Esophagus muscularis mucosa (tissue), 4 donors: ENCODE measurements at places on chromosomes 7 and 10. TPM values are rescaled to one million over a fixed set of nuclear protein-coding genes. Genes with fewer than 3 reads are reported as not detected.

DNA sequence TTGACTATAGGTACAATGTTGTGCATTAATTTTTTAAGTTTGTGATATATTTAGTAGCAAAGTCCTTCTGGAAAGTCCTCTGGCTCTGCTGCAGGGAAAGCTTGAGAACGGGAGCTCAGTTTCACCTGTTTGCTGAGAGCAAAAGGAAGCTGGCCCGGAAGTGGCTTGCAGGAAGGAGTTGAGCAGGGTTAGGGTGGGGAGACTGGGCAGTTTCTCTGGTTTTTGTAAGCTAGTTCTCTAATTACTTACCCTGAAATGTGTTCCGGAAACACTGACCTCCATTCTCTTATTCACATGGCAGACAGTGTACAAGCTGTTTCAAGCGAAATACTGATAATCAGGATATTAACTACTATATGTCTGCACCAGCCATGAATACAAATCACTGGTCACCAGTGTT lies 22.3 kb downstream of the MAP3K8 start:
- DNase-seq, result no peak

The AMZ1 gene
- total RNA-seq, result 0.66 TPM

The HOXA3 gene
- total RNA-seq, result 16.6 TPM

- DNase-seq, result no peak
Measured at GRCh38 chr7:50363327-50364060, 59.0 kb downstream of the IKZF1 start.

DNA sequence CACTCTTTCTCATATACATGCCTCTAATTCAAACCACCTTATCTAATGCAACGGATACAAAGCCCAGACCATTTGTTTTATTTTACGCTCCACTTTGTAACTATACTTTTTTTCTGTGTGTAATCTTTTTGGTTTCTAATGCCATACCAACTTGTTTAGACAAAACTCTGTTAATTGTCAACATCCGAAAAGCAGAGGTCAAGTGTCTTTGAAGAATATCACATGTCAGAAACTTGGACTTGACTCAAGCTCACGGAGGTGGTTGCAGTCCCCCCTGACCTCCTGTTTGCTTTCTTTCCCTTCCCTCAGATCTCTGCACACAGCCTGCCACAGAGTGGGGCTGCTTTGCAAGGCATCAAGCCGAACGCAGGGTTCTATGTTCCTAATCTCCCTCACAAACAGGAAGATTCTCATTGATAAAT lies 698.9 kb downstream of the PARD3 start:
- no peak for DNase-seq

DNA sequence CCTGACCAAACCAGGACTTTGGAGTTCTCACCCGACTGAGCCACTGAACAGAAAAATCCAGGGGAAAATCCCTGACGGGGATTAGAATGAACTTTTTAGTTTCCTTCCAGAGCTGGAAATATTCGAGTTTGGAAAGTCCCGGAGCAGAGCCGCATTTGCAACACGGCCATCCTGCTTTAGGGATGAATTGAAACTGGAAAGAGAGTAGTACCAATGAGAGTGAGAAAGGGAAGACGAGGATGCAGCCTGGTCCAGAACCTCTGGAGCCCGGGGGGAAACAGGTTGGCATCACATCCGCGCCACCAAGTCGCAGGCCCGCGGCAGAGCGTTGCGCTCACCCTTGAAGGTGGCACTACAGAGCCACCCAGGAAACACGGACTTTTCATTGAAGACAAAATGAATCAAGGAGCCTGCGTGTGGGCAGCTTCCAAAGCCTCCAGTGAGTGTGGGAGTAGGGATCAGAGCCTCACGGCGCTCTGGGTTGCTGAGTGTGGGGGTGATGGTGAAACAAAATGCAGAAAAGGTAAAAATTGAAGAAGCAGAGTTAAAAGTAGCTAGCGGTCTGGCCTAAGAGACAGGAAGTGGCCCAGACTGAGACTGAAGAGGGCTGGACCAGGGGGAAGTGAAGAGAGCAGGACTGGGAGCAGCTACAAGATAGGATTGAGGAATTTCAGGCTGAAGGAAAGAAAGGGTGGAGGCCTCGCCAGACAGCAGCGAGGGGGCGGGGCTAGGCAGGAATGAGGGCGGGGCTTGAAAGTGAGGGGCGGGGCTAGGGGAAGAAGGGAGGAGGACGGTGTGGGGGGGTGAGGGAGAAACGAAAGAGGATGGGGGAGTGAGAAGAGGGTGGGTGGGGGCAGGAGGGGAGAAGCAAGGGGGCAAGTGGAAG lies 1.8 kb downstream of the SMURF1 start:
- DNase-seq, result peak; percentile 93

DNA sequence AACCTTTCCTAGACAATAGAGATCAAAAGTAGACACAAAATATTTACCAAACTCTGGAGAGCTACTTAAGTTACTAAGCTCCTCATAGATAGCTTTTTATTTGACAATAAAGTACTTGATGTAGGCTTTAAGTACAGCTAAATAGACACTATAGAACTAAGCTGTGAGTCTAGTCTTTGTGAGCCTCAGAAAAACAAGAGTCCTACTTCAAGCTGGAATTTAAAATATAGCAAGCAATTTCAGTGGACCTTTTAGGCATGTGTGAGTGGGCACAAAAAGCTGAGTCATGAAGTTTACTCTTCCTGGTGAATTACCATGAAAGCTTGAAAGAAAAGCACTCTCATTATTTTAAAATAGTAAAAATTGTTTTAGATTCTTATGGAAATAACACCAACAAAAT lies 76.1 kb downstream of the ADD3 start:
- no peak for DNase-seq

DNA sequence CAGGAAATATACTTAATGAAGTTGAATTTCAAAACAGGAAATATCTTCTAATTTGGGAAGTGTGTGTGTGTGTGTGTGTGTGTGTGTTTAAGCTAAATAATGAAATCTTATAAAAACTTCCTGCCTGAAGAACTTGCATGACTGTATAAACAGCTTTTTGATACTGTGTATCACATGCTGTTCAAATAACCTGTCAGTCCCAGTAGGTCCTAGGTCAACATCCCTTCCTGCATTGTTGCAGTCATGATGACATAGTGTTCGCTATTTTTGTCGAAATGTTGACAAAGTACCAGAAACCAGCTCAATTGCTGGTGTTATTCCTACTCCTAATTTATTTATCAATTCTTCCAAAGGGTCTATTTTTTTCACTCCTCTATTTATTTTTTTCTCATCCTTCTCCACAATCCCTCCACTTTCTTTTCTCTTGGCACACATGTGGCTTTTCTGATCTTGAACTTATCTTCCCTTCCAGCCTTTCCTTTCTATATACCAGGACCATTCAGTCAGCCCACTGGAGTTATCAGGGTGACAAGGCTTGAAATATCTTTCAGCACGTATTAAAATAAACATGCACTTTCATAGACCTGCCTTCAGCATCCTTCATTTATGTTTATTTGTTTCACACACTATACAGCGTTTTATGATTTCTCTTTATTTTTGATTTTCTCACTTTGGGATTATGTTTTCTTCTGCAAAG lies 115.8 kb downstream of the PLXDC2 start:
- no peak for DNase-seq

- DNase-seq, result peak; percentile 50
Measured at GRCh38 chr10:104681485-104681884, 40.4 kb downstream of the SORCS3 start.

GRCh38 chr10:84135836-84136235 lies 3.5 kb upstream of the GHITM start:
- no peak for DNase-seq

The LRRC61 gene
- 16.5 TPM for total RNA-seq

DNA sequence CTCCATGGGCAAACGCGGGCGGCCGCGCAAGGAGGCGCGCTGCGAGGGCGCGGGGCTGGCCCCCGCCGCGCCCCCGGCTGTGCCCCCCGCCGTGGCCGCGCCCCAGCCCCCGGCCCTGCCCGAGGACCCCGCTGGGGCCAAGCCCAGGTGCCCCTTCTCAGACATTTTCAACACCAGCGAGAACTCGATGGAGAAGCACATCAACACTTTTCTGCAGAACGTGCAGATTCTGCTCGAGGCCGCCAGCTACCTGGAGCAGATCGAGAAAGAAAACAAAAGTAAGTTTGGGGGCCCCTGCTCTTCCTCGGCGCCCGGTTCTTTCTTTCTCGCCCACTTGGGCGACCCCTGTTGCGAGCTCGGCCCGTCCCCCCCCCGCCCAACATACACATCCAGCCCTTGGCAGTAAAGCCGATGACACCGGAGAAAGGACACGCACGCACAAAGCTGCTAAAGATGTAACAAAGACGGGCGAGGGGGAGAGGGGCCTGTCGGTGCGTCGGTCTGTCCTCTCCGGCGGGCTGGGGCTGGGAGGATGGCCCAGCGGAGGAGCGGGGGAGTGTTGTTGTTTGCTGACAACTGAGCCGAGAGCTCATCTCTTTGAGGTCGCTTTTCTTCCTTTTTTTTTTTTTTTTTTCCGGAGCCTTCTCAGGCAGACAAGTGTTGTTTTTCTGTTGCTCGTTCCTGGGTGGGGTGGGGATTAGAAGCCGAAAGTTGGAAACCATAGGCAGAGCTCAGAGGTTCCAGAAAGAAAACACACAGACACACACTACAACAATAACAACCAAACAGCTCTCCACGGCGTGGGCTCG lies 604 bp downstream of the MXI1 start:
- DNase-seq, result peak; percentile 91

- DNase-seq, result no peak
Measured at GRCh38 chr10:30540276-30540675, 89.3 kb downstream of the LYZL2 start.

DNA sequence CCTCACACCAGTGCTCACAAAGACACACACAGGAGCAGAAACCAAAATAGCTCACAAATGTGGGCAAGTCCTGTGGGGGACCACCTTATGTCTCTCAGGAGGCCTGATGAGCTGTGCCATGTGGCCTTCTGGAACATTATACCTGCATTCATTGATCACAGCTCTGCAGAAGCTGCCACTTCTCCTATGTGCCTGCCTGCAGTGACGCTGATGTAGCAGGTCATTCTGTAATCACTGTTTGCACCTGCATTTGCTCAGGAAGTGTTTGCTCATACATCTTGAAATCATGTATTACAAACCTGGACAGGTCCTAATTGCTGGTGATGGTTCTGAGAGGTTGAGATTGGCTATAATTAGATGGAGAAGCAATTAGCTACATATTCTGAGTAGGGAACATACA lies 310.2 kb downstream of the AUTS2 start:
- no peak for DNase-seq

The GDF10 gene
- 33.3 TPM for total RNA-seq

The CHAT gene
- total RNA-seq, result 0.17 TPM

DNA sequence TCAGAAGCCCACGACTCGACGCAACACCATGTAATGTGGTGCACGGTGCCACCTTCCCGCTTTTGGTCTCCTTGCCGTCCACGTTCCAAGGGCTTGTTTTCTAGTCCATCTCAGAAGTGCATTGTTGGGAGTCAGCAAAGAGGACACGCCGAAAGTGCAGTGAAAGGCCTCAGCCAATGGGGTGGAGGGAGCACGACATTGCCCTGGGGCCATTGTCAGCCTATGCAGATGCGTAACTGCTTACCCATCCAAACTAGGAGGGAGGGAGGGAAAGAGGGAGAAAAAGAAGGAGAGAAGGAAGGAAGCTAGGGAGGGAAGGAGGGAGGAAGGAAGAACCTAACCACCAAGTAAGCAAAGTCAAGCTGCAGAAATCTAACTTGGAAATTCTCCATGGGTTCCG lies 202.4 kb downstream of the CCDC3 start:
- no peak for DNase-seq

The IFIT2 gene
- 3.2 TPM for total RNA-seq

DNA sequence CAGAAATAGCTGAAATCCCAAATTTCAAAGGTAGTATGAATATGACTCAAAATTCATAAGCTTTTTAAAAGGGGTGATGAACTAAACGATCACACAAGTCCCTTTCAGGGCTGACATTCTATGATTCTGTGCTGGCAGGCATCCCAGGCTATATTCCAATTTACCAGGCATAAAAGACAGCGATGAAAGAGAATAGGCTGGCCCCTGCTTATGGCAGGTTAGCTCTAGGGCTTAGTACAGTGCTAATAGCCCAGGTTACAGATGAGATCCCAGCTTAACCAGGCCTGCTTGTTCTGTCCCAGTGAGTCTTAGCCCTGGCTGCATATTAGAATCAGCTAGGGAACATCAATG lies 56.4 kb downstream of the CDHR3 start:
- DNase-seq, result no peak

- DNase-seq, result no peak
Measured at GRCh38 chr7:14341200-14341775, 351.8 kb upstream of the ETV1 start.

GRCh38 chr10:97365761-97366351 lies 31.3 kb upstream of the FRAT2 start:
- DNase-seq, result no peak

- no peak for DNase-seq
Measured at GRCh38 chr10:69994262-69994661, 58.4 kb upstream of the MACROH2A2 start.

The UNCX gene
- not detected for total RNA-seq

The PARD3 gene
- 122 TPM for total RNA-seq

DNA sequence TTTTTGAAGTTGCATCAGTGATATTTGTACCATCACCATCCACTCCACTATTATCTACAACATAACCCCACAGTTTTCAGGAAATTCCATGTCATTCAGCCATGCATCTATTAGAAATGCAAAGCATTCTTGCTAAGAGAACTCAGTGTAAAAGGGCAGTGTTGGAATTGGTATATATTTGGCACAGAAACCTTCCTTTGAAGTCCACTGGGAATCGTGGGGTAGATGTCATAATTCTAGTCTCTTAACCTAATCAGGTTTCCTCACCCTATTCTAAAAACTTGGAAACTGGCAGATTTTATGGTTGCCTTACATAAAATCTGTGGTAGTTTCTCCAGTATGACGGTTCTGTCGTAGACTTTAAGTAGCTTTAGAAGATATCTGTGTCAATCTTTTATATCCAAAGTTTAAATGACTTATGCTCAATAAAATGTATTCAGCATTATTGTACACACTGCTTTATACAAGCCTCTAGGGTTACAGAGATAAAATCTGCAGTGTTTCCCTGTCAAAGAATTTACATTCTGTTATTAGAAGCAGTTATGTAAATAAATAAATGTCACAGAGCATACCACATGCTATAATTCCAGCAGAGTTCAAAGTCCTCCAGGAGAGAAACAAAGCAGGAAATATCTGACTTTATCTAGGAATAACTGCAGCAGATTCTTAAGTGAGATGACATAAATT lies 704.4 kb upstream of the CELF2 start:
- DNase-seq, result no peak

- DNase-seq, result no peak
Measured at GRCh38 chr7:155731380-155731779, 80.9 kb downstream of the SHH start.

The IL6 gene
- 2.0 TPM for total RNA-seq

GRCh38 chr10:129472696-129473555 lies 5.9 kb downstream of the MGMT start:
- peak; percentile 81 for DNase-seq

GRCh38 chr10:52668024-52668423 lies 104.6 kb downstream of the MBL2 start:
- DNase-seq, result no peak

DNA sequence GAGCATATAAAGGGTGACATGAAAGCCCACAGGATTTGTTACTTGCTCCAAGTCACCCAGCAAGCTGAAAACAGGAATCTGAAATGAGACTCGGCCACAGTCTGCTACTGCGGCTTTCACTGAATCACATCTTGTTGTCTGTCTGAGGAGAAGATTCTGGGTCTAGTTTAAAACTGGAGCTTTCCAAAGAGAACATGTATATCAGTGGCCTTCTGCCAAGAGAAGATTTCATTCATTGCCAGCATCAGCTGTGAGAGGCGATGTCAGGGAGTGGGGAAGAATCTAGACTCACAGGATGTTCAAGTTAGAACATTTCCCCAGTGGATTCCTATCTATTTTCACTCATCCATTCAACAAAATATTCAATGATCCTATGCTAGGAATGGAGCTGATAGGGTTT lies 122.8 kb downstream of the GALNT17 start:
- no peak for DNase-seq

The PSMA2 gene
- 73.5 TPM for total RNA-seq

- no peak for DNase-seq
Measured at GRCh38 chr10:22228167-22228938, 10.5 kb upstream of the EBLN1 start.
